Type B pancreatic cell (in vitro differentiated cells): ENCODE measurements at places on chromosomes 3 and 15.
A peak's percentile ranks its signal among the peaks of the same experiment; 100 is the strongest.

GRCh38 chr3:172911142-172911541 is 160.6 kb downstream of the ECT2 start:
- peaks cover 19% of the 10 kb centered on the region for H3K4me1 ChIP-seq
- H3K36me3 ChIP-seq, result no peaks in the 10 kb centered on the region
- H3K27ac ChIP-seq, result no peak overlapping the region
- no peak for DNase-seq

DNA sequence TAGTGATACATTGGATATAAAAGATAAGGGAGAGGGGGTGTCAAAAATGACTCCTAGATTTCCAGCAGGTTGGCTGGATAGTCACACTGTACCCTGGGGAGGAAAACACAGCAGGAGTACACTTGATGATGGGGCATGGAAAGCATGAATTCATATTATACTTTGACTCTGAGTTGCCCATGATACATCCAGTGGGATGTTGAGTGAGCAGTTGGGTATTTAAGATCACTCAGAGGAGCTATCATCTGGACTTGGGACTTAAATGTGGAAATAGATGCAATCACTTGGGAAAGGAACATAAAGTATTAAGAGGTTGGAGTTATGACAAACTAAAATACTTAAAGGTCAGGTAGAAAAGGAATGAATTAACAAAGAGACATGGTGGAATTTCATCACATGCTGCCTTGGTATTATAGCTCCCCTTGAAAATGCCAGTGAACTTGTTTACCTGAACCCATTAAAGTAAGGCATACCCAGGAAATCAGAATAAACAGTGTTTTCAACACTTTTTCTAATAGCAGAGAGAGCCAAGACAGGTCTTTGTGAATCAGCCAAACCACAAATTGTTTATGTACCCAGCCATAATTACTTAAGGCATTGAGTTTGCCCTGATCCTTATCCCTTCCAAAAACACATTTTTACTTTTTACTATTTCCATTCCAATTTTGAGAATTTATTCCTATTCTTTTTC is 49.9 kb upstream of the ABI3BP start:
- no peak for DNase-seq
- no peaks in the 10 kb centered on the region for H3K27me3 ChIP-seq
- H3K36me3 ChIP-seq, result no peaks in the 10 kb centered on the region
- no peak overlapping the region for H3K27ac ChIP-seq
- no peaks in the 10 kb centered on the region for H3K4me1 ChIP-seq

DNA sequence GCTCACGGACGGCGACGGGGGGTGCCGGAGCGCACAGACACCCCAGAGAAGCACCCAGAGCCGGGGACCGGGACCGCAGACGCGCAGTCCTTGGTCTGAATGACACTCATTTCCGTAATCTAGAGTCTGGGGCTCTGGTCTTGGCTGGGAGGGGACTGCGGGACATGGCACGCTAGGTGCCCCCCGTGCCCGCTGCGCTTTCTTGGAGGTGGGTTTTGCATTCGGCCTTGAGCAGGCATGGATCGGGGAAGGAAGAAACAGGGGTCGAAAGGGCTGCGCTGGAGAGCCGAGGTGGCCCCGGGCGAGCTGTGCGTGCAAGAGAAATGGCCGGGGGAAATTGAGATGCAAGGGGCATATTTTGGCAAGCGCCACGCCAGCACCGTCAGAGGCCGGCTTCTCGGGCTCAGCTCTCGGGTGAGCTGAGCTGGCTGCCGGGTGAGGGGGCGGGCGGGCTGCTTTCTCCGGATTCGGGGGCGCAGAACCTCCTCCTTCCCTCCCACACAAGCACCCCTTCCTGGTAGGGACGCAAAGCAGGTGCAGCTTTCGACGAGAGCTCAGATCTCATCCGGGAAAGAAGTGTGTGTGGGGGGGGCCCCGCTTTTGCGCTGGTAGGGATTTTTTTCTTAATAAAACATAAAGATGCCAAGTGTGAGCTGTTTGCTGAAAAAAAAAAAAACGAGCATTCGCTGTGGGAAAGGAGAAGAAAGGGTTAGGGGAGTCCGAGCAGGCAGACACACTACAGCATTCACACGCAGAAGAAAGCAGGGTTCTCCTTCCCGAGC is 963 bp upstream of the NTRK3 start:
- no peaks in the 10 kb centered on the region for H3K36me3 ChIP-seq
- H3K4me1 ChIP-seq, result peaks cover 8% of the 10 kb centered on the region
- H3K4me3 ChIP-seq, result peak overlapping the region; percentile 92
- H3K27me3 ChIP-seq, result peaks cover 93% of the 10 kb centered on the region

- DNase-seq, result peak; percentile 72
- peak overlapping the region; percentile 83 for H3K27ac ChIP-seq
- peaks cover 4% of the 10 kb centered on the region for H3K36me3 ChIP-seq
- peaks cover 17% of the 10 kb centered on the region for H3K4me1 ChIP-seq
Observed at GRCh38 chr3:108091498-108092250, 843 bp upstream of the CD47 start.

DNA sequence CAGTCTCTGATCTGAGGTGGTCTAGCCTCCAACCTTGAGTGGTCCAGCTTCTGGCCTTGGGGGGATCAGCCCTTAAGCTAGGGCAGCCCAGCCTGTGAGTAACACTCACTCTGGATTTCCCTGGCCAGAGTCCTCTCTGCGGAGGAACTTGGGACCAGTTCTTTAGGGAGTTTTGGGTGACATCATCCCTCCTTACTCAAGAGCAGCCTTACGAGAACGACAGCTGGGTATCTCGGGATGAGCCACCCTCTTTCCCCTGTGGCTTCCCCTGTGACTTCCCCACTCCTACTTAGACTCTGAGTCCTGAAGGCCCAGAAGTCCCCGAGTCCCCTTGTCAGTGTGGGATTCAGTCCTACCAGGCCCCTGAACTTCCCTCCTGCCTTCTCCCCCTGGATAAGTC is 10.2 kb upstream of the PLXND1 start:
- no peak for DNase-seq
- no peak overlapping the region for H3K4me3 ChIP-seq
- H3K27ac ChIP-seq, result no peak overlapping the region
- H3K36me3 ChIP-seq, result no peaks in the 10 kb centered on the region
- peaks cover 16% of the 10 kb centered on the region for H3K4me1 ChIP-seq

- H3K27ac ChIP-seq, result no peak overlapping the region
- no peaks in the 10 kb centered on the region for H3K27me3 ChIP-seq
- no peak overlapping the region for H3K4me3 ChIP-seq
Observed at GRCh38 chr15:56440214-56440770, 24.6 kb downstream of the MNS1 start.

DNA sequence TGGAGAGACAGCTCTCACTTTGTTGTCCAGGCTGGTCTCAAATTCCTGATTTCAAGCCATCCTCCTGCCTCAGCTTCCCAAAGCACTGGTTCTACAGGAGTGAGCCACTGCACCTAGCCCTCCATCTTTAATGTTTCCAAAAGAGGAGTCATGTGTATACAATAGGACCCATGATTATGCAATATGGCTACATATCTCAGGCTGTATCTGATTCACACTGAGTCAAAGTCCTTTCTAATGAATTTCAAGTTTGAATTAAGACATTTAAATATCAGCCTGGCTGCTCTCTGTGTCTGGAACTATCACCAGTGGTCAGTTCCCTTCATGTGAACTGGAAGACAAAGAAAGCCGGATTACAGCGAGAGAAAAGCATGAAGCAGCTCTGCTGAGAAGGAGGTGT is 90.5 kb downstream of the MINAR1 start:
- H3K4me1 ChIP-seq, result peaks cover 16% of the 10 kb centered on the region
- DNase-seq, result no peak
- no peaks in the 10 kb centered on the region for H3K36me3 ChIP-seq
- peaks cover 44% of the 10 kb centered on the region for H3K27me3 ChIP-seq

DNA sequence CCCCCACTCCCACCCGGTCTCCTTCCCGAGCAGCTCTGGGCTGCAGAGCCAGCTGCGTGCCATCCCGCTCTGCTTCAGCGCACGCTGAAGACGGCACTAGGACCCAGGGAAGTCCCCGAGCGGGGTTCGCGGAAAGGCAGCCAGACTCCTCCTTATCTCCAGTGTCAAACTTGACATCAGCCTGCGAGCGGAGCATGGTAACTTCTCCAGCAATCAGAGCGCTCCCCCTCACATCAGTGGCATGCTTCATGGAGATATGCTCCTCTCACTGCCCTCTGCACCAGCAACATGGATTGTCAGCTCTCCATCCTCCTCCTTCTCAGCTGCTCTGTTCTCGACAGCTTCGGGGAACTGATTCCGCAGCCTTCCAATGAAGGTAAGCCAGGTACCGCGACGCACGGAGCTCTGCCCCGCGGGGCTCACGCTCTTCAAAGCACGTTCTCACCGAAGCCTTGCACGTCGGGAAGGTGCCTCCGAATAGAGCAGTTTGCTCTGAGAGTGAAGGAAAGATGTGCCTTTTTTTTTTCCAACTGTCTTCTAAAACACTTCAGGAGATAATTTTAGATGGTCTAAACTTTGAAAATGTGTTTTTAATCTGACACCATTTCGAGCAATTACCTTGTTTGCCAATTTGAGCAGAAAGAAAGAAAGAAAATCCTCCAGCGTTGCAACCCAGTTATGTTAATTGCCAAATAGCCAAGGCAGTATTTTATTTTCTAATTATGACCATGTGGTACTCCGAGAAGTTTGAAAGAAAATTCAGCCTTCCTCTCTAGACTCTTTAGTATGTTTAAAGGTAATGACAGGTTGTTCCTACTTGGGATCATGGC is at the start of gene EPHA3:
Gene EPHA3 (plus strand): TSS at position 161 of the 830 bp plus-strand sequence. CDS start 128 bp downstream, at position 289.
- H3K27ac ChIP-seq, result peak within 1 kb of the TSS; percentile 17
- no peaks in the 10 kb centered on the region for H3K36me3 ChIP-seq
- peak; percentile 83 for DNase-seq
- peaks cover 38% of the 10 kb centered on the region for H3K27me3 ChIP-seq

- no peak overlapping the region for H3K4me3 ChIP-seq
- no peak for DNase-seq
- peaks cover 17% of the 10 kb centered on the region for H3K4me1 ChIP-seq
- H3K27me3 ChIP-seq, result no peaks in the 10 kb centered on the region
- no peaks in the 10 kb centered on the region for H3K36me3 ChIP-seq
Observed at GRCh38 chr15:68706256-68706655, 114.4 kb downstream of the ANP32A start.

DNA sequence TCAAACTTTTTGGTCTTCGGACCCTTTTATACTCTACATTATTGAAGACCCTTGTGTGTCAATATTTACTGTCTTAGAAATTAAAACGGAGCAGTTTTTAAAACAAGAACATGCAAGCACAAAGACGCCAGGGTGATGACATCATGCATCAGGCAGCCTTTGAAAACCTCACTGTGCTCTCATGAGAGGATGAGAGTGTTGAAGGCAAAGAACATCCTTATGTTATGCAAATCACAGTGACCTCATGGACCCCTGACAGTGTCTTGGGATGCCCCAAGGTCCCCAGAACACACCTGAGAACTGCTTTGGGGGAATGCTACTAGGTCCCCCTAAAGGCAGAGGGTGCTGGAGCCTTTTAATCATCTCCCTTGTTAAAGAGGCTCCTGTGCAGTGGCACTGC is 51.6 kb downstream of the CHDH start:
- H3K27me3 ChIP-seq, result peaks cover 7% of the 10 kb centered on the region
- H3K36me3 ChIP-seq, result no peaks in the 10 kb centered on the region
- no peak overlapping the region for H3K4me3 ChIP-seq
- H3K27ac ChIP-seq, result no peak overlapping the region
- peaks cover 14% of the 10 kb centered on the region for H3K4me1 ChIP-seq

GRCh38 chr3:10646531-10647335 is 141.3 kb upstream of the ATP2B2 start:
- no peaks in the 10 kb centered on the region for H3K36me3 ChIP-seq
- no peak overlapping the region for H3K4me3 ChIP-seq
- H3K4me1 ChIP-seq, result no peaks in the 10 kb centered on the region

GRCh38 chr3:37709946-37710640 is 151.6 kb upstream of the CTDSPL start:
- H3K27ac ChIP-seq, result no peak overlapping the region
- H3K27me3 ChIP-seq, result peaks cover 17% of the 10 kb centered on the region
- H3K36me3 ChIP-seq, result peaks cover 8% of the 10 kb centered on the region
- H3K4me1 ChIP-seq, result peaks cover 12% of the 10 kb centered on the region
- no peak for DNase-seq
- no peak overlapping the region for H3K4me3 ChIP-seq

- no peaks in the 10 kb centered on the region for H3K27me3 ChIP-seq
- H3K27ac ChIP-seq, result no peak overlapping the region
- DNase-seq, result no peak
- H3K36me3 ChIP-seq, result peaks cover 13% of the 10 kb centered on the region
Observed at GRCh38 chr15:72099155-72099554, 18.8 kb downstream of the MYO9A start.

- no peaks in the 10 kb centered on the region for H3K36me3 ChIP-seq
- H3K4me1 ChIP-seq, result no peaks in the 10 kb centered on the region
- DNase-seq, result no peak
- no peak overlapping the region for H3K4me3 ChIP-seq
Observed at GRCh38 chr3:173703771-173704170, 306.2 kb downstream of the NLGN1 start.

- DNase-seq, result no peak
- H3K27me3 ChIP-seq, result no peaks in the 10 kb centered on the region
- no peak overlapping the region for H3K4me3 ChIP-seq
- H3K4me1 ChIP-seq, result peaks cover 18% of the 10 kb centered on the region
- no peak overlapping the region for H3K27ac ChIP-seq
- no peaks in the 10 kb centered on the region for H3K36me3 ChIP-seq
Observed at GRCh38 chr3:8745619-8746370, 12.2 kb downstream of the CAV3 start.

DNA sequence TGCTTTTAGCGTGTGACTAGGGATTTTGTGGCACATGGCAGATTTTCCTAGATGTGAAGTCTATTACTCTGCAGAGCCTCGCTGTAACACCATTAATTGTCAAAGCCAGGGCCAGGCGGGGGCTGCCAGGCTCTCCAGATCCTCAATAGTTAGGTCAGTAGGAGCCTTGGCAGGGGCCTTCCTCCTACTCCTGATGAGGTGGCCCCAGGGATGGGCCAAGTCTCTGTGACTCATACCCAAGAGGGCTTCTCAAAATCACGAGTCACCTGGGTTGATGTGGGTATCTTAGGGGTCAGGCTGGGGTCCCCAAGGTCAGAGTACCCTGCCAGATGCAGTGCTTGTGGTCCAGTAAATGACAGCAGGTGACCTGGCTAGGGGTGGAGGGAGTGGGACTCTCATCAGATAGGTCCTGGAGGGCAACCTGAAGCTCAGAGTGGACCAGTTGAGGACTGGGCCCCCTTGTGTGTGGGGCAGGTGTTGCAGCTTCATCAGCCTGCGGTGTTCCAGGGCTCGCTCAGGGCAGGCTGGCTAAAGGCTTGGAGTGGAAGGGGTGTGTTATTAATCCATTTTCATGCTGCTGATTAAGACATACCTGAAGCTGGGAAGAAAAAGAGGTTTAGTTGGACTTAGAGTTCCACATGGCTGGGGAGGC is 88.5 kb upstream of the MYZAP start:
- peak overlapping the region; percentile 95 for H3K27ac ChIP-seq
- no peak for DNase-seq
- no peaks in the 10 kb centered on the region for H3K27me3 ChIP-seq

DNA sequence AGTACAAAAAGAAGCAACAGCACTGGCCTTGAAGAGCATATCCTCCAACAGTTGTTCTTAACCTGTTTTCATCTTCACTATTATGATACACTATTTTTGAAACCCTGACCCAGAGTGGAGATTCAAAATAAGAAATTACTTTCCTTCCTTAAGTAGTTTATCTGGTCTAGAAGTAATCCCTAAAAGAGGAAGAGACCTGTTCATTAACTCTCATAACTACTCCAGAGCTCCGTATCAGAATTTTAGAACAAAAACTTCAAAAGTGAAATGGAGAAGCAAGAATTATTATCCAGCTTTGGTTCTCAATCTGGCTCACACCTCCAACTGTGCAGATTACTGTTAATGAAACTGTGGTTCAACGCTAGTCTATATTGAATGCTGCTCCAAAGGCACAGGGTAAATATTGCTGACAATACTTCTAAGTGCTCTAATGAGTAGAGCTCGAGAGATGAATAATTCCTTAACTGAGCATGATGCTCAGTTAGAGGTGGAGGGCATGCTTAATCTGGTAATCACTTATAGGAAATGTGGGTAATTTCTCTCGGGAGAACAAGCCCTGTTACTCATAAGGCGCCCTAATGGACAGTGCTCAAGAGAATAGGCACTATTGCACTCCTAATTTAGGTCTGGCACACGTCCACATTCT is 5.2 kb downstream of the LCMT2 start:
- no peak overlapping the region for H3K4me3 ChIP-seq
- no peak for DNase-seq
- peaks cover 28% of the 10 kb centered on the region for H3K27me3 ChIP-seq
- peaks cover 6% of the 10 kb centered on the region for H3K4me1 ChIP-seq
